Fibroblast of mammary gland (primary cell): ENCODE measurements at places on chromosomes 11 and 22.

DNA sequence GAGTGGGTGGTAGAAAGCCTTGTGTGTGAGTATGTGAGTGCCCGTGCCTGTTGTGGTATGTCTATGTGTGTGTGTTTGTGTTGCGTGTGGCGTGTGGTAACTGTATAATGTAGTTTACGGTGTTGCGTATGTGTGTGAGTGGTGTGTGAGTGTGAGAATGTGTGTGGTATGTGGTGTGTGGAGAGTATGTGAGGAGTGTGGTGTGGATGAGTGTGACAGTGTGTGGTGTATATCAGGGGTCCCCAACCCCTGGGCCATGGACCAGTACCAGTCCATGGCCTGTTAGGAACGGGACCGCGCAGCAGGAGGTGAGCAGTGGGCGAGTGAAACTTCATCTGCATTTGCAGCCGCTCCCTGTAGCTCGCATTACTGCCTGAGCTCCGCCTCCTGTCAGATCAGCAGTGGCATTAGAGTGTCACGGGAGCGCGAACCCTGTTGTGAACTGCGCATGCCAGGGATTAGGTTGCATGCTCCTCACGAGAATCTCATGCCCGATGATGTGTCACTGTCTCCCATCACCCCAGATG, 5.7 kb downstream of the UPK3A start:
- peak; percentile 73 for DNase-seq

DNA sequence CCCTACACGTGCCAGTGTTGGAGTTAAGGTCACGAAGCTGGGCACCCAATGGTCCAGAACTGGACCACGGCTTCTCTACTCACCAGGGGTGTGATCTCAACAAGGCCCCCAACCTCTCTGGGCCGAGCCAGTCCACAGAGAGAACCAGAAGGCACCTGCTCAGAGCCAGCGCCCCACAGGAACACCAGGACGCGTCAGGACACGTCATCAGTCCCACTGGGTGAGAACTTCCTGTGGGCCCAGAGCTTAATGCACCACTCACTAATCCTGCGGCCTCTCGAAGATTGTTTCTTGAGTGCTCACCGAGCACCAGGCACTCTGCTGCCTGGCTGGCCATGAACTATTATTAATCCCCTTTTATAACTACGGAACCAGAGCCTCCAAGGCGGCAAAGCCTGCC, 10.1 kb downstream of the PHF21B start:
- no peak for DNase-seq

GRCh38 chr22:32830957-32831356, 29.5 kb downstream of the TIMP3 start:
- DNase-seq: no peak

DNA sequence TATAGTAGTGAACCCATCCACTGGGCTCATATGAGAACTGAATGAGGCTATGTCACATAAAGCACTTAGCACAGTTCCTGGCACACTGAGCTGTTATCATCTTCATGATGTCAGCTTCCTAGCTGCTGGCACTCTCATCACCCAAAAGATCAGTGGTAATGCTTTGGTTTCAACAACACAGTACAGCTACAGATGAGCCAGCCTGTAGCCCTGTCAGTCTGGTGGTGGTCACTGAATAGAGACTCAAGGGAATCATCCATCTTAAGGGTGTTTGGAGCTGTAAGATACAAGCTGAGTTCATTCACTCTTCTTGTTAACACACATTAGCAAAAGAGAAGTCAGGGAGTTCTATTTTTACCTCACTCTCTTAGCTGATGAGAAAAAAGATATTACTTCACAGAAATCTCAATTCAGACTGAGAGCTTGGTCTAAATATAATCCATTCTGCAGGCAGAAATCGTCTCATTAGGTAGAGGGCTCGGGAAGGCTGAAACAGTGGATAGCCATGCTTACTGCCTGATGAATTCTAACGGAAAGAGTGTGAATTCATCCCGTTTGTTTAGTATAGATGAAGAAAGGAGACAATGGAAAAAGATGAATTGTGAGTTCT, 6.3 kb upstream of the SLC1A2 start:
- no peak for DNase-seq

DNA sequence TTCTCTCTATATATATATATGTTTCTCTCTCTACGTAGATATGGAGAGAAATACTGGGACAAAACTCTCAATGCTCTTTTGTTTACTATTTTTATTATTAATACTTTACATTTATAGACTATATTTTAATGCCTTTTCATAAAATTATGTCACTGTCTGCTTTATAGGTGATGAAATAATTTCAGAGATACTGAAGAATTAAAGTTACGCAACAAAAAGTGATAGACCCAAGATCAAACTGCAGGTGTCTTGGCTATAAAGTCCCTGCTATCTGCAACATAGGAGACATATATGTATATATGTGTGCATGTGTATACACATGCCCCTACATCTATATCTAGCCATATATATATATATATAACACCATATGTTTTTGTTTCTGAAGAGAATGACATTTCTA, 60.8 kb downstream of the FAM76B start:
- DNase-seq: no peak

DNA sequence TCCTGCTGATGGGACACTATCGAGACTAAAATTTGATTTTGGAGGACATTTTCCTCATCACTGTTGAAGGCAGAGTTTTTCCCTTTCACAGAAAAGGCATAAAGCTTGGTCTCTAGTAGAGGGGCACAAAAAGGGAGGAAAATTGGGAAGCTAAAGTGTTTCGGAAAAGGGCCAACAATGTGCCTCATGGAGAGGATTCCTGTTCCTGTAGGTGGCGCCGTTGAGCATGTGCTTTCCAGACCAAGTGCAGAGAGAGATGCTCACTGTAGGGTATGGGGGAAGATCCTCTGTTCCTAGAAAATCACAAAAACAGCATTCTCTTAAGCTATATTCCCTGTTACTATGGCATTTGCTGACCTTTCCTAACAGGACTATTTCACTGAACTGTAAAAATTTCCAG, 18.4 kb upstream of the OR4C5 start:
- no peak for DNase-seq

GRCh38 chr22:20297414-20298109, 22.3 kb downstream of the DGCR6L start:
- DNase-seq: no peak

- peak; percentile 16 for DNase-seq
Measured at GRCh38 chr11:93861808-93862207, 11.4 kb upstream of the VSTM5 start.

DNA sequence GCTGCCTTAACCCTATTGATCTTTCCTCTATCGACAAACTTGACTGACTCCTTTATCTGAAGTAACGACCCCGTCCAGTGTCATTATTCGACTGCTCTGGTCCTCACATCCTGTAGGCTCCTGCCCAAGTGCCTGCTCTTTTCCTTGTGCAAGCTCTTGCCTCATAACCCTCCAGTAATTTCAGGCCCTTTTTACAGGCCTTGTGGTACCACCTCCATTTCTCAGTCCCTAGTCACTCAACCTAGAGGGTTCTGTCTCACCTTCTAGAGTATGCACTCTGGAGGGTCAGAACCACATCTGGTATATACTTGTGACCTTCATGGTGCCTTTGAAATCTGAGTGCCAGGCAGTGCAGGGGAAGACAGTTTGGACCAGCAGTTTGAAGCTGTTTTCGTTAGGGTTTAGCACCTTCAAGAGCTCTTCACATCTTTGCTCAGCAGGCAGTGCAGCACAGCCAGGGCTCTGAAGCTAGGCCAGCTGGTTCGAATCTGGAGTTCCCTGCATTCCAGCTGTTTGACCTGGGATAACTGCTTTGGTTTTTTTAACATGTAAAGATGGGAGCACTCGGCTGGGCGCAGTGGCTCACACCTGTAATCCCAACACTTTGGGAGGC, 11.2 kb downstream of the SNRPD3 start:
- peak; percentile 23 for DNase-seq

- no peak for DNase-seq
Measured at GRCh38 chr22:29255064-29255621, 12.6 kb downstream of the RHBDD3 start.

DNA sequence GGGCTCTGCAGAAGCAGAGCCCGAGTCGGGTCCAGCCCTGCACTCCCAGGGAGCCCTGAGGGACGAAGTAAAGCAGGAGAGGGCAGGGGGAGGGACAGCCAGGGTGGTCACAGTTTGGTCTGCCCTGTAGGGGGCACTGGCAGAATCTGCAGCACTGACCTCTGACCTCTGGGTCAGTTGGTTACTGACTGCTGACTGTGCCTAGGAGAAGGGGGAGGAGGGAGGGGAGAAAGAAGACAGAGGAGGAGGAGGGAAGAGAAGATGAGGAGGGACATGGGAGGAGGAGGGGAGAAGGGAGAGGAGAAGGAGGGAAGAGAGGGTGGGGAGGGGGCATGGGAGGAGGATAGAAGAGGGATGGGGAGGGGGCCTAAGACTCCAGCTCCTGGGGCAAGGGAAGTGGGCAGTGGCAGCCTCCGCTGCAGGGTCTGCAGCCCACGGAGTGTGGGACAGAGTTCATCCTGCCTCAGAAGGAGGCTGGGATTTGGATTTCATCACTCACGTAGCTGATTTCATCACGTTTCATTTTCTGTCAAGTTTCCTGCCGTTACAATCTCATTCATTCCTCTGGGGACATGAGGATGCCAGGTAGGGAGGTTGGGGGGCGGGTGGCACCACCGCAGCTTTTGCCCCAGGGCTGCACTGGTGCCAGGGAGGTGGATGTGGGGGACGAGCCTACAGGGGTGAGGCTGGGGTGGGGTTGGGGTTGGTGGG, 55.2 kb downstream of the FLRT1 start:
- DNase-seq: peak; percentile 54

DNA sequence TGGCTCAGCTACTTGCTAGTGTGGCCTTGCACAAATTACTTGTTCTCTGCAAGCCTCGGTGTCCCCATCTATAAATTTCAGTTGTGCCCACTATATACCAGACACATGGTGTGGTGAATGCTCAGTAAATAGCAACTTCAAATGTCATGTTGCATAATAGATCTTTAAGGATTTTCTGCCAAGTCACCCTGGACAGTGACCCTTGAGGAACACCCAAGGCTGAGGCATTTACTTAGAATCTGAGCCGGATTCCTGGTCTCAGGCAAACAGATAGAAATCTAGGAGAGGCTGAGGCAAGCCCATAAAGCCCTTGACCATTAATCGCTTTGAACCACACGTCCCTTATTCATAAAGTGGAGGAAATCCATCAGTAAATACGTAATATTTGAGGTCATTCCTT, 9.7 kb downstream of the TEAD1 start:
- DNase-seq: peak; percentile 55
